ENCODE measurements at places on chromosomes 5 and 9. TPM values are rescaled to one million over a fixed set of nuclear protein-coding genes. Genes with fewer than 3 reads are reported as not detected.

GRCh38 chr9:136532799-136533774, 12.8 kb downstream of the NOTCH1 start:
- DNase-seq, result no peak

DNA sequence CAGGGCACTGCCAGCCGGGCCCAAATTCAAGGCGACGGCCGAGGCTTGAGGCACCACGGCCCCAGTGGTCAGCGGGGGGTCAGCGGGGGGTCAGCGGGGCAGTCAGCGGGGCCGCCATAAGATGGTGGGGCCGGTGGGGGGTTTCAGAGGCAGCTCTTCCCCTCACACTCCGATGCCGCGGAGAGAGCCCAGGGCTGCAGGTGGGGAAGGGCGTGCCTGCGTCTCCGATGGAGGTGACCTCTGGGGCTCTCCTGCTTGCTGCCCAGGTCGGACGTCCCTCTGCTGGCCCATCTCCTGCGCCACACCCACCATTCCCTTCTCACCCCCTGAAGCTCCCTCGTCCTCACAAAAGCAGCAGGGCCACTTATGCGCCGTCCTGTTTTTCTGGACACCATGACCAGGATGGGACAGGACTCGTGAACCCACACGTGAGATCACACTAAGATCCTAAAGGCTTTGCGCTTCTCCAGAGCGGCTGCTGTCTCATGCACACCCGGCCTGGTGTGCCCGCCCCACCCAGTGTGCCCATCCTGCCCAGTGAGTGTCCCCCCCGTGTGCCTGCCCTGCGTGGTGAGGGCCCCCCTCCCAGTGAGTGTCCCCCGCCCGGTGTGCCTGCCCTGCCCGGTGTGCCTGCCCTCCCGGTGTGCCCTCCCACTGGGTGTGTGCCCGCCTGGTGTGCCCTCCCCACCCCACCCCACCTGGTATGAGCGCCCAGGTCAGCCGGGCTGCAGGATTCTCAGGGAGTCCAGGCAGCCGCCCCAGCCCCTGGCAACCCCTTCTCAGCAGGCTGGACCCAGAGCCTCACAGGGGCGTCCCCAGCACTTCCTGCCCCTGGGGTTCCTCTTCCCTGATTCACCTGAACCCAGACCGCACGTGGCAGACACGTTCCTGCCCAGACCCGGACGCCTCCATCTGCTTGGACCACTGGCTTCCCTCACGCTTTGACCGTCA, 48.7 kb upstream of the NKD2 start:
- no peak for DNase-seq

DNA sequence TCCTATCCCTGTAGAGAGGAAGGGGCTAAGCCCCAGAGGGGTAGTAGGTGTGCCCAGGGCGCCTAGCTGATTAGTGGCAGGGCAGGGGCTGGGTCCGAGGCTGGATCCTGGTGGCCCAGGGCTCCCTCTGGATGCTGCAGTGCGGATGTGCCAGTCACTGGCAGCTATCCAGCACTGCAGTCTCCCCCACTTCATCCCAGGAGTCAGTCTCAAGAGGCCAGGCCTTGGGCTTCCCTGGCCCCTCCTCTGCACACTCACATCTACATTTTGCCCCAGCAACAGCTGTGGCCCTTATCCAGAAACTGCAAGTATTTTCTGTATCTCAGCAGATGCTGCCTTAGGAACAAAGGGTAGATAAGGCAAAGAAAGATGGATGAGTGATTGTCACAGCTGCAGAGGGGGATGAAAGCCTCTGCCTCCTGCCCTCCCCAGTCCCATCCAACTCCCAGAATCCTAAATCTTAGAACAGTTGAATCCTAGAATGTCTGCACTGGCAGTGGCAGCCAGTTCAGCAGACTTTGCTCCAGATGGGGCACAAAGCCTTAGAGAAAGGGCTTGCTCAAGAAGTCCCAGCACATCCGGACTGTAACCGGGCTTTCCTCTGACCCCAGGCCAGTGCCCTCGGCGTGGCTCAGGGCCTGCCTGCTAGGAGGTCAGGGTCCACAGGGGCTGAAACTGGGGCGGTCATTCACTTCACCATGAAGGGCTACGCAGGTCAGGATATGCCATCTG, 1.6 kb downstream of the ANXA6 start:
- no peak for DNase-seq

GRCh38 chr9:126615245-126615790, 1.6 kb downstream of the LMX1B start:
- DNase-seq, result no peak

GRCh38 chr9:68530618-68531017, 10.1 kb downstream of the TMEM252 start:
- no peak for DNase-seq

DNA sequence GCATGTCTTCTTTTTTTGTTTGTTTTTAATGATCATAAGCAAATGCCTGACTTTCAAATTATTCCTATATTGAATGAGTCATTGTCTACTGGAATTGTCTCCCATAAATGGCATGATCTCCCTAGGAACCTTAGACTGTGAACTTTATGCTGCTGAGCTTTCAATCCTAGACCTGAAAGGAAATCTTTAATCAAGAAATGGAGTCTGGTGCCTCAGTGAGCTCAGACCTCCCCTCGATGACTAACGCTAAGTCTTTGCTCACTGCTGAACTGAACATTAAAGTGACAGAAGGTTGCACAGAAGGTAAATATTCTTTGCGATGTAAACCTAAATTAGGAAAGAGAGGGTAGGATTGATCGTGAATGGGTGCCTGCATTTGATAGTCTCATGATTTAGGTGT, 745.2 kb upstream of the WWC1 start:
- DNase-seq, result no peak

DNA sequence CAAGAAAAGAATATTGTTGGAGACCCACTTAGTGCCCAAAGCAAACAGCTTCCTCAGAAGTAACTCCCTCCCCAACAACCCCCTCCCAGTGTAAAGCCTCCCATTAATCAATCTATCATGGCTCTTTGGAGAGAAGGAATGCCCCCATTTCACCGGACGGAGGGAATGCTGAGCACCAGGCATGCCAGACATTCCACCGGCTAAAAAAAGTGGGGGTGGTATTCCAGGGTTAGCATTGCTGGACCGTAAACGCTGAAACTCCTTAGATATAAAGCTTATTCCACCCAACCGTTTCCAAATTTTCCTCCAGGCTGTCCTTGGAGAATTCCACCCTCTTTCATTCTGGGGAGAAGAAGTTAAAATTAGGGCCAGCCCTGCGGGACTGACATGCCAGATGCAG, 363 bp upstream of the MAMDC2 start:
- DNase-seq, result no peak

DNA sequence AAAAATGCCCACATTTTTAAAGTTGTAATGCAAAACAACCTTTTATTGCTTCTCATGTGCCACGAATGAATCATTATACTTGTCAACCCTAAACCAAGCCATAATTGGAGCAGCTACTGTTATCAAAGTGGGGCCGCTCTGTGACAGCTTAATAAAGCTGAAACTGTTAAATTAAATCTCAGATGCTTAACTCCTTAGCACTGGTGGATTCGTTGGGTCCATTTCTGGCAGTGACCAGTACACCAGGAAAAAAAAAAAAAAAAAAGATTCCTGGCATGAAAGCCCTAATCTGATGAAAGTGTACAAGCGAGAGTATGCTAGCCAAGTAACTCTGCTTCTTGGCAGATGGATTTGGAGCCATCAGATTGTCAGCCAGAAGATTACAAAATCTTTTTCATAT, 164.8 kb downstream of the ZSWIM6 start:
- no peak for DNase-seq

DNA sequence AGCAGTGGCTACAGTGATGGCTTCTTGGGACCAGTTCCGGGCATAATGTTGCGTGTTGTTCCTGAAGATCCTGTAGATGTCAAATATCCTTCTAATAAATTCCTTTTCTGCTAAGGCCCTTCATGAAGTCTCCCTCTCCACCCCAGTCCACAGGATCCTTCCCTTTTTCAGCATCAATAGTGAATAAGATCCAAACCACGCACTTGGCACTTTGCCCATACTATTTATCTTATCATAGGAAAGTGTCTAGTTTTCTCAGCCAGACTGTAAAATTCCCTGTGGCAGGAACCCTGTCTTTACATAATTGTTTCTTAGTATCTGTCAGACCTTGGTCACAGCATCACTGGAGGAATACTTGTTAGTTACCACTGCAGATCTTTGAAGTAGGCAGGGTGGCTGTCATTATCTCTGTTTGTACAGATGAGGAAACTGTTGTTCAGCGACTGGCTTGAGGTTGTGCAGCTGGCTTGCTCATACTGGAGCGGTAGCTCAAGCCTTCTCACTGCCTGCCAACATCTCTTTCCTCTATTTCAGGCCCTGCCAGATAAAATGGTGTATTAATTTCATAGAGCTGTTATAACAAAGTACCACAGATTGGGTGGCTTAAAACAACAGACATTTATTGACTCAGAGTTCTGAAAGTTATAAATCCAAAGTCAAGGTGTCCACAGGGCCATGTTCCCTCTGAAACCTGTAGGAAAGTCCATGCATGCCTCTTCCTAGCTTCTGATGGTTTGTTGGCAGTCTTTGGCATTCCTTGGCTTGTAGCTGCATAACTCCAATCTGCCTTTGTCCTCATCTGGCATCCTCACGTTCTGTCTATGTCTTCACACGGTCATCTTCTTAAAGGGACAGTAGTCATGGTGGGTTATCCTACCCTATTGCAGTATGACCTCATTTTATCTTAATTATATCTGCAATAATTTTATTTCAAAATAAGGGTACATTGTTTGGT, 33.5 kb upstream of the APC start:
- no peak for DNase-seq

The PCDHGA11 gene
- 11.6 TPM for total RNA-seq

The SCGB3A2 gene
- not detected for total RNA-seq

The PCA3 gene
- total RNA-seq, result not detected

The KLF4 gene
- 213 TPM for total RNA-seq

The SH3GL2 gene
- not detected for total RNA-seq

The SKIC3 gene
- total RNA-seq, result 78.0 TPM

Measured in thoracic aorta (tissue), 2 donors.